ENCODE measurements at places on chromosomes 11 and 22.

DNA sequence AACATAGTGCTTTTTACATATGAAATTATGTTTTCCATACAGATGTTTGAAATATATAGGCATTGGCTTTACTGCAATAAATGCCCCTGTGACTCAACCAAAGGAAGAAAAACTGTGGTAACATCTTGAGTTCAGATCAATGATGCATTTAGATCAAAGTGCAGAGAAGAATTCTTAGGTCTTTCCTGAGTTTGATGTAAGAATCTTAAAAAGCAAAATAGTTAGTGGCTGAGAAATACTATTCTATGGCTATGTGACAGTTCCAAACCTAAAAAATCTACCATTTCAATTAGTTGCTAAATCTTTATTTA, 93.7 kb downstream of the SOX6 start:
- DNase-seq = no peak

- peak; percentile 81 for DNase-seq
Measured at GRCh38 chr11:119338318-119338890, 2.3 kb downstream of the C1QTNF5 start.

DNA sequence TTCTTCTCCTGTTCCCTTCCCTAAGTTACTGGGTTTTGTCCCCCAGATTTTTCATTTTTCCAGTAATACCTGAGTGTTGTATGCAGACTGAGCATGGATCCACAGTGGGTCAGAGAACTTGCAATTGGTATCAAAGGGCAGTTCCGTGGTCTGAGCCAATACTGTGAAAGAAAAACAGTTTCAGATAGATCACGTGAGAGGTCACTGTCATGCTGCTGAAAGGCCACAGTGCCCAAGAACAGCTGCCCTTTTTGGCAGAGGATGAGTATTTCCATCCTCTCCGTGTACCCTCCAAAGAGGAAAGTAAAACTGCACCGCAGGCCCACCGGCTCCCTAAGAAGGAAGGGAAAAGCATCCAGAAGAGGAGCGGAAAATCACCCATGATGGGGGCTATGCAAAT, 73.0 kb upstream of the TBCEL start:
- no peak for DNase-seq

DNA sequence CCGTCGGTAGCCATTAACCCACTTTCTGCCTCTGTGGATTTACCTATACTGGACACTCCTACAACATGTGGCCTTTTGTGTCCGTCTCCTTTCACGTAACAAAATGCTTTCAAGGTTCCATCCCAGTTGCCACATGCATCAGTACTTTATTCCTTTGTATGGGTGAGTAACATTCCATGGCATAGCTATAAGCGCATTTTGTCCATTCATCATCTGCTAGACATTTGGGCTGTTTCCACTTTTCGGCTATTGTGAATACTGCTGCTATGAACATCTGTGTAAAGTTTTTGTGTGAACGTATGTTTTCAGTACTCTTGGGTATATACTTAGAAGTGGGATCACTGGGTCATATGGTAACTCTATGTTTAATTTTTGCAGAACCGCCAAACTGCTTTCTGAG, 257.2 kb downstream of the ST3GAL4 start:
- DNase-seq = no peak

DNA sequence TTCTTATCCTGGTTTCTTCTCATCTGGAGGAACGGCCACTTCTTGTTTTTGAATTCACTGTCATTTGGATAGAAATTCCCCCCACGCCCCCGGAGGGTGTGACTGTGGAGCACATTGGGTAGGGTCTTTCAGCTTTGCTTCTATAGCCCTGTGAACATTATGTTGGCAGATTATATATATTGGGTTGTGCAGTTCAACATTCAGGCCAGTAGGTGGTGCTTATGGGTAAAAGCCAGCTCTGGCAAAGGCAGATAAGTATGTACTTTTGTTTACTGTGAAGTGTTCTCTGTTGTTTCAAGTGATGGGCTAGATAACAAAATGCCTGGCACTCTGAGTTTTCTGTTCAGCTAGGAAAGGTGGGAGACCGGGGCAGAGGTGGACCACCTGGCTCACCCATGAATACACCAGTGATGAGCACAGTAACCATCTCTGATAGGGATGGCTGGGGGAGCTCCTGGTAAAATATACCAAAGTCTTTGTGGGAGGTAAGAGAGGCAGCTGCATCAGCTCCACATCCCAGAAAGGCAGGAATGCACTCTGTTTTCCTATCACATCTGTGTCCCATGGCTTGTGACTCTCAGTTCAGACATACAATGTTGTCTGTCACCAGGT, 1348.2 kb upstream of the RAG2 start:
- DNase-seq = peak; percentile 43

DNA sequence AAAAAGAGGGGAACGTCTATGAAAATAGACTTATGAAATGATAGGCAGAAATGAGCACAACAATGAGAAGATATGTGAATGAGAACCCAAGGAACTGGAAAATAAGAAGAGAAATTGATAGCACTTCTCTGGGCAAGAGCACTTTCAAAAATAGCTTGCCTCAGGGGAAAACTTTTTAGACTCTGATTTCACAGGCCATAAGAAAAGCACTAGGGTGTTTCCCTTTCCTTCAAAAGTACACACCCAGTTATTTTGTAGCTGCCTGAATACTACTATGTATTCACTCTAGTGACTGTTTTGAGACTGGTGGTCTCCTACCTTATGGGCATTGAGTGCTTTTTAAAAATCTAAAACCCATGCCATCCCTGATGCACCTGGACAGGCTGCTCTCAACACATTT, 172.3 kb upstream of the SOX6 start:
- DNase-seq = no peak

DNA sequence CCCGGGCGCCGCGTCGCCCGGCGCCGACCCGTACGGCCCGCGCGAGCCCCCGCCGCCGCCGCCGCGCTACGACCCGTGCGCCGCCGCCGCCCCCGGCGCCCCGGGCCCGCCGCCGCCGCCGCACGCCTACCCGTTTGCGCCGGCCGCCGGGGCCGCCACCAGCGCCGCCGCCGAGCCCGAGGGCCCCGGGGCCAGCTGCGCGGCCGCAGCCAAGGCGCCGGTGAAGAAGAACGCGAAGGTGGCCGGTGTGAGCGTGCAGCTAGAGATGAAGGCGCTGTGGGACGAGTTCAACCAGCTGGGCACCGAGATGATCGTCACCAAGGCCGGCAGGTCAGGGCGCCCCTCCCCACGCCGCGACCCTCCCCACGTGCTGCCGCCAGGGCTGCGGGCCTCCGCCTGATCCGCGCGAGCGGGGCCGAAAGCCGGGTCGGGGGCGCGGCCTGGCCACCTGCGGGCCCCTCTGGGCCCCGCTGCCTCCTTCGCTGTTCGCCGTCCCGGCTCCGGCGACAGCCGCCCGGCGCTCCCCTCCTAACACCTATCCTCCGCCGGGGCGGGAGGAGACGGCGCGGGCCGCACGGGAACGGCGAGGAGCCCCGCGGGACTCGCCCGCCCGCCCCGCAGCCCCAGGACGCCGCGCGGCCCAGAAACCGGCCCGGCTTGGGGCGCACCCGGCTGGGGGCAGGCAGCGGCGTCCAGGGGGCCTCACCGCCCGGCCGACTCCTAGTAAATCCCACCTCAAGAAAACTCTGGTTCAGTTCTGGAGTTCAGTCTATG, 560 bp downstream of the TBX1 start:
- peak; percentile 50 for DNase-seq

DNA sequence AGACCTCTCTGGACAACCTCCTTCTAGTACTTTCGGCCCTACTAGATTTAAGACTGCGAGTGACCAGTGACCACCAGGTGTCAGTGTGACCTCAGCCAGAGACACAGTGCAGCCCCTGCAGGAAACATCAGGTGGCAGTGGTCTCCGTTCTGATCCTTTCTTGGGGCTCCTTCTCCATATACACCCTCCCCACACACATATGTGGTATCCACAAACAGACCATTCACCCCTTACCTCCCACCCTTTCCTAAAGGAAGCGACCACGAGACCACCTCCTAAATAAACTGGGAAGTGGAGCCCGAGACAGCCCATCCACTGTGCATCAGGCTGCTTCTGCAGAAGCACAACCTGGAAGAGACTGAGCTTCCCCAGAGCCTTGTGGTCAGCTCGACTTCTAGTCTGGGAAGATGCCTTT, 38.5 kb upstream of the CYP2D6 start:
- peak; percentile 68 for DNase-seq
